Effector memory CD8-positive, alpha-beta T cell (primary cell): ENCODE measurements at places on chromosomes 7 and 10.

GRCh38 chr10:98357194-98357822 lies 57.7 kb downstream of the PYROXD2 start:
- DNase-seq, result no peak

DNA sequence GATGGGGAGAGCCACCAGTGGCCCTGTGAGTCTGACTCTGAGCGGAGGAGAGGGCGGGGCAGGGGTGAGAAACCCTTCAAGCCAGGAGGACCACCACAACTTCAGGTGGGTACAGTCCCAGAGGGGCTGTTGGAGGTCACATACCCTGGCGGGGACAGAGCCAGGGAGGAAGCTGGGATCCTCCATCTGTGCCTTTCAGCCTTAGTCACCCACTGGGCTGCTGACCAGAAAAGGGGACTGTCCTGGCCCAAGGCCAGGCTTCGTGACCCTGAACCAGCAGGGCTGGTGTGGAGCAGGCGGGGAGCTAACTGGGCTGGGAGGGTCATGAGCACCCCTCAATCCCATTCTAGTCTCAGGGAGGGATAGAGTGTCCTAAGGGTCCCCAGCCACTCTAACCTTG lies 1.5 kb upstream of the CALHM3 start:
- DNase-seq, result no peak

- DNase-seq, result no peak
Observed at GRCh38 chr7:124072603-124073309, 39.9 kb upstream of the TMEM229A start.

DNA sequence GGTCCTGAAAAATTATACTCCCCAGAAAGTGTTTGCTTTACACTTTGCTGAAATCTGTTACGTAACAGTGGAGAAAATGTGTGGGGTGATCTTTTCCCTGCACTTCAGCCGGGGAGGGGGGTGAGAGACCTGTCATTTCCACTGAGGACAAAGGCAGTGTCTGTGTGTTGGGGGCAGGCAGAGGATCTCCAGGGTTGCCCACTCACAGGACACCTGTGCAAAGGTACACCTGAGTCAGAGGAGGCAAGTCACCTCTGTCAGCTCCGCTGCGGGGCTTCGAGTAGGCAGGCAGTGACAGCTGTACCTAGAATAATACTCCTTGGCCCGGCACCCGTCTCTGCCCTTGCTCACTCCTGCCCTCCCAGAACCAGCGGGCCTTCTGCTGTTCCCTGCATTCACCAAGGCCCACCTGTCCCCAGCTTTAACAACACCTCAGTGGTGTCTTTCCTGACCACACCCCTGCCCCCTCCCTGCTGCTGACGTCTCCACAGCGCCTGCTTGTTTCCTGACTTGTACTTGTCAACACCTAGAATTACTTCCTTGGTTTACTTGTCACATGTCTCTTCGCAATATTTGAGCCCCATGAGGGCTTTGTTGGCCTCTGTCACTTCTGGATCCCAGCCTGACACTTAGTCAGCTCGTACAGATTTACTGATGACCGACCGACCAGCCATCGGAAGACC lies 159.2 kb downstream of the NEURL1 start:
- DNase-seq, result no peak

DNA sequence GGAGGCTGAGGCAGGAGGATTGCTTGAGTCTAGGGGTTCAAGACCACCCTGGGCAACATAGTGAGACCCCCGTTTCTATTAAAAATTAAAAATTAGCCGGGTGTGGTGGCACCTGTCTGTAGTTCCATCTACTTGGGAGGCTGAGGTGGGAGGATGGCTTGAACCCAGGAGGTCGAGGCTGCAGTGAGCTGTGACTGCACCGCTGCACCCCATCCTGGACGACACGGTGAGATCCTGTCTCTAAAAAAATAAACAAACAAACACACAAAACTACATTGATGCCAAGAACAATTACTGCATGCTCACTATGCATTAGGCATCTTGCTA lies 761 bp upstream of the CHST12 start:
- no peak for DNase-seq

- no peak for DNase-seq
Observed at GRCh38 chr10:88477343-88478085, 105.6 kb downstream of the RNLS start.

DNA sequence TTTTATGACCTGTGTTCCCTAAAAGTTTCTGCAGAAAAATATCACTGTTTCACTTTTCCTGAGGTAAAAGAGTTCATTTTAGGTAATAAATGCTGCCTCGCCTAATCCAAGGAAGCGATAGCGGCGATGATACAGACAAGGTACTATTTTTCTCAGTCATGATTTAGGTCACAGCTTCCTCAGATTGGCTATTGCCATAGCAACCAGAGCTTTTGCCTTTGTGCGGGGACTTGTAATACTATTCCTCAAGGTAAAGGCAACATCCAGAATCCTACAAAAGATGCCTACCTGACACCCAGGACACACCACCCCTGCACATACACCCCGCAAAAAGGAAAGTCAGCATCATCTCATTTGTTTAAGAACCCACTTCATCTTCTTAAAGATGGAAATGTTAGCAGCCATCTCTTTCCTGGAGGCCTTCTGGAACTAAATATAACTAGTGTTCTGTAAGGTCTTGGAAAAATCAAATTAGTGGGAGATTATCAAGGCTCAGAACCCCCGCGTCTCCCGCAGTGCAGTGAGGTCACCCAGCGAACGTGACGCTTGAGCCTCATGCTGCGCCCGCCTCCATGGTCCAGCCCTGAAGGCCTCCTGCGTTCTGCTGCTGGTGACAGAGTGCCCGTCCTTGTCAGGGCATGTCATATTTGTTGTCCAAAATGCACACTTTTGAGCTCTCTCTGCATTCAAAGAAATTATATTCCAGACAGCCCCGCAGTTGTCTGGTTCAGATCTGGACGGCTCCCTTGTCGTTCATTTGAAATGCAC lies 402.0 kb upstream of the RNF32 start:
- DNase-seq, result no peak

GRCh38 chr7:157412021-157412443 lies 75.2 kb downstream of the DNAJB6 start:
- DNase-seq, result peak; percentile 29

DNA sequence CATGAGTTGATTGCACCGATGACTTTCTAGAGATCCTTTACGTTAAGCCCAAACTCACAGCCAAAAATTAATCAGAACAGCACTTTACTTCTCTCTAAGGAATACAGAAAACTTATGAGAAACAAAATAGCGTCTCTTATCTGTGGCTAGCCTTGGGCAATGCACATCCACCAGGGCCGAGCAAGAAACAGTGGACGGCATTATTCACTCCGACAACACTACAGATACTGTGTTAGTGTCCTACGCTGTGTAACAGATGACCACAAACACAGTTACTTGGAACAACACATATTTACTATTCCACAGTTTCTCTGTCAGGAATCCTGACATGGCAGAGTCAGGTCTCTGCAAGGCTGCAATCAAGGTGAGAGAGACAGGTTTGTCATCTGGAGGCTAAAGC lies 598.3 kb upstream of the ADARB2 start:
- no peak for DNase-seq
